ENCODE measurements at places on chromosomes 4 and X. TPM values are rescaled to one million over a fixed set of nuclear protein-coding genes. Genes with fewer than 3 reads are reported as not detected.
A peak's percentile ranks its signal among the peaks of the same experiment; 100 is the strongest.

GRCh38 chr4:155005395-155006090 lies 202.9 kb upstream of the NPY2R start:
- H3K27me3 ChIP-seq, result no peaks in the 10 kb centered on the region
- H3K27ac ChIP-seq, result no peak overlapping the region
- no peaks in the 10 kb centered on the region for H3K4me1 ChIP-seq
- no peaks in the 10 kb centered on the region for H3K36me3 ChIP-seq

DNA sequence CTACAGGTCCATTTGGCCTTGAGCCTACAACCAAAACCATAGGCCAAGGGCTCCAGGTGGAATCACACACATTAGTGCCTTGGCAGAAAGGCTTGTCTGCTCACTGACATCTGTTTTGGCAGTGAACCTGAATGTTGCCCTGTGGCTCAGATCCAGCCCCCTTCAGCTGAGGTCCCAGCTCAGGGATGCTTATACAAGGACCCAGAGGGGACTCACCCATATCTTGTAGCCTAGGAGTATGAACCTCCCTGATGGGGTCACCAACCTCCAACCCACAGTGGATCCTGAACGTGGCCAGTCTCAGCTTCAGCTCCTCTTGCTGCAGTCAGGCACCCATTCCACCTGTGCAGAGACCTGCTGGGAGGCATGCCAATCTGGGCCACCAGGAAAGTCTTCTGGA lies 50.8 kb upstream of the HMX1 start:
- no peaks in the 10 kb centered on the region for H3K36me3 ChIP-seq
- H3K27me3 ChIP-seq, result peaks cover 18% of the 10 kb centered on the region
- H3K4me1 ChIP-seq, result no peaks in the 10 kb centered on the region
- DNase-seq, result no peak

DNA sequence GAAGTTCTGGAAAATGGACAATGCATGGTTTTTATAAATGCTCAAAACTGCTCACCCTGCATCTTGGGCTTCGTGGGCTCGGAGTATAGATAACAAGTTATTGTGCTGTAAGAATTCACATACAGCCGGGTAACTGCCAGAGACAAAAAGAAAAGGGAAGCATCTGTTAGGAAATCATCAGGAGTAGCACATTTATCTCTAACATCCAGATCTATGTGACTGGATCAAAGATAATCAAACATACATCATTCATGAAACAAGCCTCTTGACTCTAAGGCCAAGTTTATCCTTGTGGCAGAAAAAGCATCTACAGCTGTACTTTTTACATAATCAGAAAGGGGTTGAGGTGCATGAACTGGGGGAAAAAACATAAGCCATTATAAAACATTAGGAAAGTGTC lies 264.2 kb downstream of the PPP3CA start:
- no peaks in the 10 kb centered on the region for H3K27me3 ChIP-seq
- no peak overlapping the region for H3K4me3 ChIP-seq
- H3K4me1 ChIP-seq, result no peaks in the 10 kb centered on the region

- H3K27ac ChIP-seq, result no peak overlapping the region
- H3K27me3 ChIP-seq, result no peaks in the 10 kb centered on the region
These were observed 104.4 kb upstream of the MAMLD1 start for GRCh38 chrX:150258463-150259430.

DNA sequence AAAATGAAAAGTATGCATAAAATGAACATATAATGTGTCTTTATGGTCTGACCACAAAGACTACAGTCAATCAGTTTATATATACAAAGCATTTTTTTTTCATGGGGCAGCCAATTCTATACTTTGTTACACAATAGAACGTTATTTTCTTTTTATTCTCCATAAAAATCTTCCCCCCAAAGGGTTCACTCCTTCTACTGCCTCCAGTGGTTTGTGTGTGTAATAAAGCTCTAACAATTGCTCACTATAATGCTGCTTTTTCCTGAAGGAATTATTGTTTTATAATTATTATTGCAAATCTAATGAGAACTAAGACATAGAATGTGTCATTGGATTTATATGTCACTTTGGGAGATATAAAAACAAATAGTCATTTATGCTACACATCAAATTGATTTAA lies 664.1 kb upstream of the PABPC4L start:
- no peak overlapping the region for H3K4me3 ChIP-seq
- no peaks in the 10 kb centered on the region for H3K36me3 ChIP-seq
- H3K4me1 ChIP-seq, result no peaks in the 10 kb centered on the region
- no peak for DNase-seq
- H3K27ac ChIP-seq, result no peak overlapping the region

- H3K4me1 ChIP-seq, result no peaks in the 10 kb centered on the region
- no peaks in the 10 kb centered on the region for H3K27me3 ChIP-seq
- H3K4me3 ChIP-seq, result peak overlapping the region; percentile 50
These were observed 1.1 kb upstream of the FGF16 start for GRCh38 chrX:77446029-77446585.

GRCh38 chr4:169791527-169792156 lies 33.9 kb upstream of the HPF1 start:
- no peaks in the 10 kb centered on the region for H3K36me3 ChIP-seq
- no peak overlapping the region for H3K27ac ChIP-seq
- H3K27me3 ChIP-seq, result peaks cover 14% of the 10 kb centered on the region
- H3K4me3 ChIP-seq, result peak overlapping the region; percentile 54
- H3K4me1 ChIP-seq, result peaks cover 3% of the 10 kb centered on the region

GRCh38 chr4:41172786-41173185 lies 41.6 kb downstream of the APBB2 start:
- no peaks in the 10 kb centered on the region for H3K27me3 ChIP-seq
- DNase-seq, result no peak
- no peaks in the 10 kb centered on the region for H3K36me3 ChIP-seq

DNA sequence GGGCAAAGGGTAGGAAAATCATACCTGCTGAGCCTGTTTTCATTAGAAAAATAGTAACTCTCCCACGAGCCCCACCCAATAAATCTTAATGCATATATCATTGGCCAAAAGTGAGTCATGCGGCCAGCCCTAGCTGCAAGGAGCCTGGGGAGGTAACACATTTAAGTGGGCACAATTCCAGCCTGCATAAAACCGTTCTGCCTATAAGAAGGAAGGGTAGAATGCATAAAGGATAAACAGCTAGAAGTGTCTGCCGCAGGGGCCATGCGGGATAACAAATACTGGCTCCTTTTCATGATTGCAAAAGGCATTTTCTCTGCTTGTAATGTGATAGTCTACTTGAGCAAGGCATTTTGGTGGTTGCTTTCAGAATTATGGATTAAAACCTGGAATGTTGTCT lies 37.1 kb downstream of the EFHC2 start:
- H3K36me3 ChIP-seq, result no peaks in the 10 kb centered on the region
- peaks cover 3% of the 10 kb centered on the region for H3K27me3 ChIP-seq
- no peak overlapping the region for H3K4me3 ChIP-seq

- H3K4me1 ChIP-seq, result no peaks in the 10 kb centered on the region
- no peak for DNase-seq
- H3K27ac ChIP-seq, result no peak overlapping the region
- no peaks in the 10 kb centered on the region for H3K36me3 ChIP-seq
These were observed 1.4 kb upstream of the SLC38A5 start for GRCh38 chrX:48471504-48471903.

GRCh38 chrX:109403922-109404321 lies 78.0 kb downstream of the GUCY2F start:
- no peak overlapping the region for H3K27ac ChIP-seq
- no peaks in the 10 kb centered on the region for H3K4me1 ChIP-seq
- H3K36me3 ChIP-seq, result no peaks in the 10 kb centered on the region
- no peak overlapping the region for H3K4me3 ChIP-seq
- DNase-seq, result no peak

GRCh38 chr4:154471526-154472331 lies 19.9 kb downstream of the DCHS2 start:
- no peaks in the 10 kb centered on the region for H3K36me3 ChIP-seq
- H3K27ac ChIP-seq, result no peak overlapping the region
- no peaks in the 10 kb centered on the region for H3K27me3 ChIP-seq
- no peaks in the 10 kb centered on the region for H3K4me1 ChIP-seq

DNA sequence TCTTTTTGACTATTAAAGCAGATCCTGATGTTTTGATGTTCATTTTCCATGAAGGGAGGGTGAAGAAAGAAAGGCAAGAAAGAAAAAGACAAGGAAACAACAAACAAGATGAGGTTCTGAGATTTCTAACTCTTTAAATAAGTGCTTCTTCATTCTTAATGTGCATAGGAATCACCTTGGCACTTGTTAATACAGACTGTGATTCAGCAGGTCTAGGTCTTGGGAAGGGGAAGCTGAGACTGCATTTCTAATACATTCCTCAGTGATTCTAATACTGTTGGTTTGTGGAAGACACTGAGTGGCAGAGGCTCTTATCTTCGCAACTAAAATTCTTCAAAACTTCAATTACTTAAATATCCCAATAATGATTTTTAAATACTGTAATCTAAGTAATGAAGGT lies 95.2 kb upstream of the NAP1L5 start:
- no peaks in the 10 kb centered on the region for H3K27me3 ChIP-seq
- no peak overlapping the region for H3K27ac ChIP-seq
- H3K36me3 ChIP-seq, result peaks cover 28% of the 10 kb centered on the region
- H3K4me1 ChIP-seq, result peaks cover 8% of the 10 kb centered on the region

DNA sequence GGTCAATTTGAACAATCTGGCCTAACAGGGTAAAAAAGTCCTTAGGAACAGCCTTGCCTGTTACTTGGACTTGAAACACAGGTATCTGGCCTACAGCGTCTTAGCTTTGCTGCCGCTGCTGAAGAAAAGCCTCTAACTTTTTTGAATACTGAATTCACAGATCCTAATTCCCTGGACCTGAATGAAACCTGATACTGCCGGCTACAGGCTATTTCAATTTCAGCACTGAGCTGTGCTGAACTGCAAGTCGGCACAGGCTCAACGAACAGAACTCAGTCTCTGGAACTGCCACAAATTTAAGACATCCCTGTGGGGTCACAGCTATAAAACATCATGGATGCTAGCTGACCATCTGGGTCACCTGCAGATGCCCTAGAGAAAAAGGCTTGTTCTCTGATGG lies 7.2 kb downstream of the NR0B1 start:
- no peaks in the 10 kb centered on the region for H3K27me3 ChIP-seq
- no peak overlapping the region for H3K4me3 ChIP-seq
- no peaks in the 10 kb centered on the region for H3K4me1 ChIP-seq
- H3K36me3 ChIP-seq, result no peaks in the 10 kb centered on the region
- DNase-seq, result no peak

- no peak overlapping the region for H3K27ac ChIP-seq
- H3K4me1 ChIP-seq, result no peaks in the 10 kb centered on the region
- H3K4me3 ChIP-seq, result no peak overlapping the region
- H3K36me3 ChIP-seq, result no peaks in the 10 kb centered on the region
- peaks cover 10% of the 10 kb centered on the region for H3K27me3 ChIP-seq
These were observed 27.5 kb upstream of the PLCXD1 start for GRCh38 chrX:253451-254297.

- no peak for DNase-seq
- H3K27ac ChIP-seq, result no peak overlapping the region
- H3K36me3 ChIP-seq, result no peaks in the 10 kb centered on the region
These were observed 44.5 kb upstream of the TRIM2 start for GRCh38 chr4:153159728-153160221.

The COL4A6 gene
- total RNA-seq, result 0.68 TPM

The TKTL2 gene
- total RNA-seq, result not detected

The RNF212 gene
- total RNA-seq, result 1.5 TPM

The MAGEA3 gene
- not detected for total RNA-seq

The RPS6KA6 gene
- total RNA-seq, result 0.83 TPM

The MAGEE2 gene
- total RNA-seq, result not detected

The MAGEA12 gene
- total RNA-seq, result not detected

The RGN gene
- total RNA-seq, result 4.6 TPM

The NWD2 gene
- total RNA-seq, result not detected

Measured in psoas muscle (tissue), 8 donors.